Stimulated activated CD8-positive, alpha-beta memory T cell treated with anti-CD3 and anti-CD28 coated beads, Interleukin-15, amount 100 ng/mL, for 1 hour (primary cell): ENCODE measurements at places on chromosomes 6 and 20.
A peak's percentile ranks its signal among the peaks of the same experiment; 100 is the strongest.

GRCh38 chr6:87832025-87832825, 130.2 kb upstream of the AKIRIN2 start:
- DNase-seq, result no peak

GRCh38 chr6:100353276-100354015, 111.3 kb downstream of the SIM1 start:
- DNase-seq, result no peak

DNA sequence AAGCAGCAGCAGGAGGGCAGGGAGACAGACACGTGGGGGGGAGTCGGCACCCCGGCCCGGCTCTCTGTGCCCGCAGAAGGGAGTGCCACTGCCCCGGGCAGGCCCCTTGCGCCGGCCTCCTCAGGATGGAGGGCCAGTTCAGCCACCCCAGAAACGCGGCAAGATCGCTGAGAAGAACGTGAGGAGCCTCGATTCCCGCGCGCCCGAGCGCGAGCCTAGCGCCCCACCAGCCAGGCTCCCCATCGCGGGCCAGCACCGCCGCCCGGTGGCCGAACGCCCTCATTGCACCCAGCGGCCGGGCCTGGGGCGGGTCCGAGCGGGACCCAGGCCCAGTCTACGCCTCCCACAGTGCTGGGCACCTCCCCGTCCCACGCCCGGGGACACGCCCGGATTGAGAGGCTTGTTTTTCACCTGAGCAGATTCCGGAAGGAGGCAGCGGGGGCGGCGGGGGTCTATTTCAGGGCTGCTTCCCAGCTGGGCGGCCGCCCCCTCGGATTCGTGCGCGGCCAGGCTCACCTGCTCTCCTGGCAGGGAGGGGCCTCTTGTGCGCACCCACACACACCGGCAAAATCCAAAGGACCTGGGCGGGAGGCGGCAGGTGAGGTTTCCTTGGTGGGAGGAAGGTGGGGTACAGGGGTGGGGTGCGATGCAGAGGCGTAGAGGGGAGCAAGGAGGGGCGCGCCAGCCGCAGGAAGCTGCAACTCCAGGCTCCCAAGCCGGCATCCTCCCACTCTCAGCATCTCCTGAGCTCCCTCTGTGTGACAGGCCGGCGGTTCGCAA, 9.0 kb upstream of the GRM4 start:
- DNase-seq, result peak; percentile 37

GRCh38 chr6:96330884-96331283, 190.7 kb upstream of the UFL1 start:
- no peak for DNase-seq

DNA sequence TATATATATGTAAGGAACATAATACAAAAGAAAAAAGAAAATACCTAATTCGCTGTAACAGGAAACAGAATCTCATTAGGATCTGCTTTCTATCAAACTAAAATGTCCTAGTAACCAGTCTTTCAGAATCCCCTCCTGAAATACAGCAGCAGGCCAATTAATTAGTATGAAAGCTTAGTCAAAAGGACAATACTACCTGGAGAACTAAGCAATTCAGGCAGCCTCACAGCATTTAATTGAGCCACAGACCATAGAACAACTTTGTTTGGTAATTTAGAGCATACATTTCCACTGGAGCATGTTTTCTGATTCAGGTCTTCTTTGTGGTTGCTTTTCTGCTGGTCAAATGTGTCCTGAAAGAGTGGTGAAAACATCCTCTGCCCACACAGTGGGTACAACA, 516.0 kb downstream of the LMBRD1 start:
- no peak for DNase-seq

GRCh38 chr6:163308629-163309440, 105.7 kb upstream of the QKI start:
- DNase-seq, result no peak

GRCh38 chr6:121748850-121749249, 313.4 kb downstream of the GJA1 start:
- no peak for DNase-seq

DNA sequence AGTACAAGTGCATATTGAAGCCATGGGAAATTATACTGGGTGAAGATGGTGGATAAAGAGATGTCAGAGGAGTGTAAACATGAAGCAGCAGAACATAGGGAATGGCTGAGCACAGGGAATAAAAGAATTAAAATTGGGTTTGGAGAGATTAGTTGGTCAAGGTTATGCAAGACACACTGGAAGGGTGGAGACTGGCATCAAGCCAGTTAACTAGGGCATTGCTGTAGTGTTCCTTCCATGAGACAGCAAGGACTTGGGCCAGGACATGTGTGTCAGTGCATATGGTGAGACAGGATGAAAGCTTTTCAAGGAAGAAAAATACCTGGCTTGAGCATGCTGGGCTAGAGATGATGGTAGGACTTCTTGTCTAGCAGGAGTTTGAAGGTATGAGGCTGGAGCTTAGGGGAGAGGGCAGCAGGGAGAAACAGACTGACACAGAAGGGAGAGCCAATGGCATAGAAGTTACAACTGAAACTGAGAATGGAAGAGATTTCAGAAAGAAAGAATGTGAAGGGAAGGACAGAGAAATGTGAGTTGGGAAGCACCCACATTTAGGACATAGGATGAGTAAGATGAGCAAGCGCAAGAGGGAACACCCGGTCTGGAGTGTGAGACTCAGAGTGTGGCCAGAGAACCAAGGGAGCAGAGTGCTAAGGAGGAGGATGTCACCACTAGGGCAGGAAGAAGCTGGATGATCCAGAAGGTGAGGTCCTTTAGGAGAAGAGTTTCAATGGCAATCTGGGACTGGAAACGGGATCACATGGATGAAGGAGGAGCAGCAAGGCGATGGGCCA, 14.5 kb upstream of the TMEM170B start:
- DNase-seq, result no peak

DNA sequence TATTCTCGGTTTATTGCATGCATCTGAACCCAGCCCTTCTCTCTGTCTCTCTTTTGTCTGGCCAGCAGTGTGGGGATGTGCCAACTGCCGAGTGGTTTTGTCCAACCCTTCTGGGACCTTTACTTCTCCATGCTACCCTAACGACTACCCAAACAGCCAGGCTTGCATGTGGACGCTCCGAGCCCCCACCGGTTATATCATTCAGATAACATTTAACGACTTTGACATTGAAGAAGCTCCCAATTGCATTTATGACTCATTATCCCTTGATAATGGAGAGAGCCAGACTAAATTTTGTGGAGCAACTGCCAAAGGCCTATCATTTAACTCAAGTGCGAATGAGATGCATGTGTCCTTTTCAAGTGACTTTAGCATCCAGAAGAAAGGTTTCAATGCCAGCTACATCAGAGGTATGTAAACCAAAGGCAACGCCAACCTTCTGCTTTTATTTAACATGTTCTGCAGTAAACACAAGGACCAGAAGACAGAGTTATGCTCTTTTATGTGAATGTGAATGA, 65.8 kb downstream of the ADGRG6 start:
- DNase-seq, result no peak

- no peak for DNase-seq
Observed at GRCh38 chr6:170314983-170315382, 8.4 kb downstream of the FAM120B start.
